HCT116 (cell line): ENCODE measurements at places on chromosomes 7 and 10. TPM values are rescaled to one million over a fixed set of nuclear protein-coding genes. Genes with fewer than 3 reads are reported as not detected.

Gene SPDYE5
- not detected for total RNA-seq

Gene OR6V1
- not detected for total RNA-seq

DNA sequence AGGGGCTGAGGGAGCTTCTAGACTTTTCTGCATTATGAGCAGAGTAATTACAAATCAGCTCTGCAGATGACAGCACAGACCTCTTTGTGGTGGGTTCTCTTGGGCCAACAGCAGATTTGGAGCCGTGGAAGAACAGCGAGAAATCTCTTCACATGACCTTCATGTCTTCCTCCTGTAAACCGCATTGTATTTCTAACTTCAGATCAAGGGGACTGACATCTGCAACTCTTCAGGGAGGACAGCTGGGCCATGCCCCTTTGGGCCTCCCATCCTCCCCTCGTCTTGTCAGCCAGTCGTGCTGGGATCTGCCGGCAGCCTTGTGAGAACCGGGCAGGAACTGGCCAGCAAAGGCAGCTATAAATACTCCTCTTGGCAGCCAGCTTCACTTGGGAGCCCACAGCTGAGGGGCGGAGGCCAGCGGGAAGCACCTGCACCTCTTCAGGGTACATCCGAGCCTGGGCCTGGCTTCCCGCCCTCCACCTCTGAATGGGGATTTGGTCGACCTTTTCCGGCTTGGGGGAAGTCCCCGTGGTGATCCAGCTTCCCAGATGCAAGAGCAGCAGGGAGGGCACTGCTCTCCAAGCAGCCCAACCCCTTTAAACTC lies 54.7 kb downstream of the STEAP1B start:
- H3K27ac ChIP-seq = no peak overlapping the region
- H3K27me3 ChIP-seq = no peaks in the 10 kb centered on the region
- no peak overlapping the region for H3K4me3 ChIP-seq

Gene TNRC18
- 101 TPM for total RNA-seq

GRCh38 chr10:78617631-78618030 lies 451.1 kb upstream of the ZMIZ1 start:
- no peak overlapping the region for H3K4me3 ChIP-seq
- H3K27me3 ChIP-seq = peaks cover 6% of the 10 kb centered on the region; the same call in 1 of the 2 replicates
- no peaks in the 10 kb centered on the region for H3K36me3 ChIP-seq
- no peaks in the 10 kb centered on the region for H3K4me1 ChIP-seq
- no peak overlapping the region for H3K27ac ChIP-seq

- H3K36me3 ChIP-seq = no peaks in the 10 kb centered on the region
- DNase-seq = no peak
- H3K27me3 ChIP-seq = no peaks in the 10 kb centered on the region
Observed at GRCh38 chr10:110430340-110431273, 67.1 kb upstream of the DUSP5 start.

DNA sequence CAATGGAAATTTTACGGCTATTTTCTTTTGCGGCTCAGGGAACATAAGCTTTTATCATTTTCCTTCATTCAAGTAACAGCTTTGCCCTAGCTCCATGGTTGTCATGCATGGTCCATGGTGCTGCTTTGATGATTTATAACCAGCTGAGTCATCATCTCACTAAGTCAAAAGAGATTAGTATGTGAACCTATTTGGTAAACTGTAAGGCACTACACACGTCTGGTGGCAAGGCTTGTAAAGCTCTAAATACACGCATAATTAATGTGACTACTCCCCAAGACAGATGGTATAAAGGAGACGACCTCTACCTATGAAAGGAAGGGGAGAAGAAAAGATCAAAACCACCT lies 340.2 kb downstream of the KCNMA1 start:
- H3K4me1 ChIP-seq = no peaks in the 10 kb centered on the region
- H3K4me3 ChIP-seq = no peak overlapping the region
- no peaks in the 10 kb centered on the region for H3K36me3 ChIP-seq
- H3K27me3 ChIP-seq = peaks cover 54% of the 10 kb centered on the region
- no peak for DNase-seq
